ENCODE measurements at places on chromosomes 7 and 10. TPM values are rescaled to one million over a fixed set of nuclear protein-coding genes. Genes with fewer than 3 reads are reported as not detected.

ZNF365 gene
- total RNA-seq: 0.12 TPM

TMEM270 gene
- total RNA-seq: not detected

CALML3 gene
- not detected for total RNA-seq

LMOD2 gene
- total RNA-seq: not detected

OPN4 gene
- 1.1 TPM for total RNA-seq

RAPGEF5 gene
- total RNA-seq: 66.7 TPM

EPO gene
- not detected for total RNA-seq

C10orf62 gene
- total RNA-seq: 1.2 TPM

ZNF282 gene
- total RNA-seq: 19.9 TPM

RSPH10B2 gene
- total RNA-seq: 0.93 TPM

TAS2R41 gene
- not detected for total RNA-seq

FMC1 gene
- total RNA-seq: 23.6 TPM

PLAU gene
- 75.2 TPM for total RNA-seq

ADRA2A gene
- 5.2 TPM for total RNA-seq

MRC1 gene
- total RNA-seq: 138 TPM

LLCFC1 gene
- not detected for total RNA-seq

CAV2 gene
- total RNA-seq: 144 TPM

VKORC1L1 gene
- 41.0 TPM for total RNA-seq

SLC29A4 gene
- total RNA-seq: 7.3 TPM
